ENCODE measurements at places on chromosomes 4 and X.

GRCh38 chr4:88981993-88982392 is 75.0 kb downstream of the FAM13A start:
- no peak for DNase-seq

GRCh38 chr4:102564399-102565059 is 63.4 kb downstream of the NFKB1 start:
- no peak for DNase-seq

DNA sequence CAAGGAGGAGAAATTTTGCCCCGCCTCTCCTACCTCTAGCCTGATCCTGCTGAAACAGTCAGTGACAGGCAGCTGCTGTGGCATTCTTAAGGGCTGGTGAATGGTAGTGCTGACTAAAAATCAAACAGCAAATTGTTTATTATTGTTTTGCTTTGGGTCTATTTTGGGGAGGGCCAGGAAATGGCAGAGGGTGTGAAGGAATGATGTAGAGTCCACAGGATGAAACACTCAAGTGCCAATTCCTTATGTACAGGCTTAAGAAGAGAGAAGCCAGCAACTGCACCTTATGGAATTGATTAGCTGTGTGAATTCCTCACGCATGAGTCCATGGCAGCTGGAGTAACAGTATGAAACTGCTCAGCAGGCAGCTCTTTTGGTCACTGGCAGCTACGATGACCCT is 39.7 kb downstream of the VEGFC start:
- no peak for DNase-seq

- no peak for DNase-seq
These were observed 741.4 kb downstream of the FAT4 start for GRCh38 chr4:126056116-126056650.

GRCh38 chr4:67087897-67088296 is 457.4 kb downstream of the CENPC start:
- no peak for DNase-seq

GRCh38 chr4:188455062-188455752 is 316.0 kb downstream of the TRIML1 start:
- DNase-seq = no peak

- DNase-seq = no peak
These were observed 592.5 kb upstream of the GRIA3 start for GRCh38 chrX:122591546-122591945.

GRCh38 chrX:72045552-72046277 is 86.0 kb downstream of the RTL5 start:
- no peak for DNase-seq

Data from ecto neural progenitor cell (in vitro differentiated cells).